Skin of body (tissue), 3 donors: ENCODE measurements at places on chromosomes 1 and 21. TPM values are rescaled to one million over a fixed set of nuclear protein-coding genes. Genes with fewer than 3 reads are reported as not detected.

DNA sequence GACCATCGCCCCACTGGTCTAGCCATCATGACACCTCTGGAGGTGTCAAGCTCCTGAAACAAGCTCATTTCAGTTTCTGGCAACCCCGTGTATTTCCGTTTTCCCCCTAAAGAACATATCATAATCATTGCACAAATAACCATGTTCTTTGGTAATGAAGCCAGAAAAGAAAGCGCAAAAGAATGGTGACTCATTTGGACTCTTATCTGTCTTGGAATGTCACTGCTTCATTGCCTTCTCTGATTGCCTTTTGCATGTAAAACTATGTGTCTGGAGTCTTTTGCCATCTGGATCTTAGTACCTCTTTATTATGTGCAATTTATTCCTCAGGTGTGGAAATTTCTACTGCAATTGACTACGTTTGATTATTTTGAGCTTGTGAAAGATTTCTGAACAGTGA is 110.5 kb downstream of the COLGALT2 start:
- DNase-seq, result no peak

WLS gene
- 85.4 TPM for total RNA-seq

GRCh38 chr1:230179249-230179648 is 112.2 kb downstream of the GALNT2 start:
- DNase-seq, result no peak

WNT3A gene
- total RNA-seq, result 0.39 TPM

DNA sequence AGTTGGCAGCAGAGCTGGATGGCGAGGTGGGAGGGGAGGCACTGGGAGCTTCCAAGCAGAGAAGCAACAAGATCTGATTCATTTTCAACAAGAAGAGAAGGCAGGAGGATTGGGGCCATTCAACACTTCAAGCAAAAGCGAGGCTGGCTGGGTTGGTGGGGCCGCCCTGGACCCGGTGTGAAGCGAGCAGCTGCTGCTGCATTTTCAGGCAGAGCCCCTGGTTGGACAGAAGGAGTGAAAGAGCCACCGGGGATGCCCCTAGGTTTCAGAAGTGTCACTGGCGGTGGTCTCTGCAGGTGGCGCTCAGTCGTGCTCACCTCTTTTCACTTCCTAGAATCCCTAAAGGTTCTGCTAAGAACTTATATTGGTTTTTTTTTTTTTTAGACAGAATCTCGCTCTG is 18.0 kb downstream of the SLC2A7 start:
- no peak for DNase-seq
